ENCODE measurements at places on chromosomes 12 and 14.
A peak's percentile ranks its signal among the peaks of the same experiment; 100 is the strongest.

DNA sequence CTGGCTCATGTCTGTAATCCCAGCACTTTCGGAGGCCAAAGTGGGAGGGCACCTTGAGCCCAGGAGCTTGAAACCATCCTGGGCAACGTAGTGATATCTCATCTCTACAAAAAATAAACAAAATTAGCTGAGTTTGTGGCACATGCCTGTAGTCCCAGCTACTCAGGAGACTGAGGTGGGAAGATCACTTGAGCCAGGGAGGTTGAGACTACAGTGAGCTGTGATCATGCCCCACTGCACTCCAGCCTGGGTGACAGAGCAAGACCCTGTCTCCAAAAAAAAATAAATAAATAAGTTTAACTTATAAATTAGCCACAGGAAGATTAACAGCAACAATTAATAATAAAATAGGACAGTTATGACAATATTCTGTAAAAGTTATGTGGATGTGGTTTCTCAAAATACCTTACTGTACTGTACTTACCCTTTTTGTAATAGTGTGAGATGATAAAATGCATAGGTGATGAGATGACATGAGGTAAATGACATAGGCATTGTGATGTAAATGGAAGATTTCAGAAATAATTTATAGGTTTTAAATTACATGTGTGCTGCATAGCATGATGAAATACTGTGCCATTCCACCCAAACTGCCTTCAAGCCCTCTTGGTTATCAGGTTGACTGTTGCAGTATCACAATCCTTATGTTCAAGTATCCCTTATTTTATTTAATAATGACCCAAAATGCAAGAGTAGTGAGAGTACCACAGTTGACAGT, 22.0 kb downstream of the USP15 start:
- DNase-seq, result no peak

DNA sequence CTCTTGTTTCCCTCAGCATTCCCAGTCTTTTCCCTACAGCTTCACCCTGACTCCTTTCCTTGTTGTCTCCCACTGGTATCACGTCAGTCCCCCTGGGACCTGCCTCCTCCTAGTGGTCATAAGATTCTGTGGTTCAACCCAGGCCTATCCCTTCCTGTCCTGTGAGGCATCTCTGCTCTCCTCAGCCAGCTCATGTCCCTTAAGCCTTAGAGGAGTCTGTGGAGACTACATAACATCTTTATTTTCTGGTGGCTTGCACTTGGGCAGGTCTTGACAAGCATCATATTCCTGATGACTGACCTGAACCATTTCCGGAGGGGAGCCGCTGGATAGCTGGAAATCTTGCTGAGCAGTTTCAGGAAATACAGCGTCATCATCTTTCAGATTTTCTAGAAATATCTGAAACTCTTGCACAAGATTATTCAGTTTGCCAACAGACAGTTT, 688 bp downstream of the C12orf71 start:
- no peak for DNase-seq

DNA sequence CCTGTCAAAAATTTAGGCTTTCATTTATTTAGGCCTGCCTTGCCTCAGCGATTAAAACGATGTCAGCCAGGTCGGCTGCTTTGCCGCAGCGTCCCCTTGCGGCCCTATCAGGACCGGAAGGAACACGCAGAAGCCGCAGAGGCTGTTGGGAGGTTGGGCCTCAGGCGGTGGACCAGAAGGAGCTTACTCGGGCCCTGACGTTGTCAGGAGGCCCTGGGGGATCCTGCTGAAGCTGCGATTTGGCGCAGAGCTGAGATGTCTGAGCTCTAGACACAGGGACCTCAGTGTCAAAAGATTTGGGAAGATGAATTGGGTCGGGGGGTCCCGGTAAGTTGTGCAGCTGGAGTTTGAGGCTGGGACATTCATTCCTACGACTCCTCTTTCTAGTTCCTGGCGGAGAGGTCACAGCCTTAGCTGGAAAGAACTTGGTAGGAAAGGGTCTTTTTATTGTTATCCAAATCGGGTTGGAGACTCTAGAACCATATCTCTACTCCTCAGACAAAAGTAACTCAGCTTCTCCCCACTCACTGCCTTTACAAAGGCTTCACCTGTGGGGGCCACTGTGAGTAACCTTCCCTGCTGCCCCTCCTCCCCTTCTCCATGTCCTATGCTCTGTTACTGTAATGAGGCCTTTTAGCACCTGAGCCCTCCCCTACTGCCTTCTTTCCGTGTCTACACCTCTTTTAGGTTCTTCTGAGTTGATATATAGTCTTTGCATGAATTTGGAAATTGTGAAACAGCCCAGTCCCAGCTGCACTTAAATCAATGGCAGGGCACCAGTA, 6.6 kb upstream of the ABCD2 start:
- no peak for DNase-seq

GRCh38 chr12:10243818-10244520, 31.3 kb downstream of the GABARAPL1 start:
- DNase-seq, result peak; percentile 78

DNA sequence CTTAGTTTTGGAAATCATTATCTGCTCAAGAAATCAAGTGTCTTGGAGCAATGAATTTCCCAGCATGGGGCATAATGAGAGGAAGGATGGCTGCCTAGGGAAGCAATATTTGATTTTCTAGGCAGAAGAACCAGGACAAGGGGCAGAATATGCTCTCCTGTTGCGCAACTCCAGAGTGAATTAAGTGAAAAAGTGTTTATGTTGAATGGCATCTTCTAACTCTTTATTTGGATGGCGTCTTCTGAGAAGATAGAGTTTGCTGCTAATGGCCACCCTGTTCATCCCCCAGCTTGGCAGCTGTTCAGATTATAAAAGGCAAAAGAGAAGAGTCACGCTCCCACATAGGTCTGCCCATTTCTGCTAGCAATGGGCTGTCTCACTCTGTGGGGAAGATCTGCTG, 1278.1 kb downstream of the AACS start:
- no peak for DNase-seq

- DNase-seq, result no peak
Observed at GRCh38 chr12:104964856-104965205, 6.7 kb upstream of the SLC41A2 start.

DNA sequence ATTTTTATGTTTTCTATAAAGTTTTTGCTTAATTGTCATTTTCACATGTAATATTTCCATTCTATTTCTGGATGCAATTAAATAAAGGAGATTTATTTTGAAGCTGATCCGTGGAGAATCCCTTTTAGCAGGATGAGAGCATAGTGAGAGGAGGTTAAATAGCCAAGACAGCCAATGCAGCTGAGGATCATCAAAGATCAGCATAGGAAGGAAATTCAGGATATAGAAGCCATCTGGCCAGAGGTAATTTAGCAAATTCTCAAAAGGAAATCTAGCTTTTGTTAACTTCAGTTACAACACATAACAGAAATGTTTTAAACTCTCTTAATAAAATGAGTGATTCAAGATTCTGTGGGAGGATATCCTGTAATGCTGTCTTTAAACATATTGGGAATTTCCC, 122.8 kb upstream of the PDE3A start:
- DNase-seq, result no peak

- no peak for DNase-seq
Observed at GRCh38 chr12:55760663-55761062, 17.7 kb downstream of the GDF11 start.

DNA sequence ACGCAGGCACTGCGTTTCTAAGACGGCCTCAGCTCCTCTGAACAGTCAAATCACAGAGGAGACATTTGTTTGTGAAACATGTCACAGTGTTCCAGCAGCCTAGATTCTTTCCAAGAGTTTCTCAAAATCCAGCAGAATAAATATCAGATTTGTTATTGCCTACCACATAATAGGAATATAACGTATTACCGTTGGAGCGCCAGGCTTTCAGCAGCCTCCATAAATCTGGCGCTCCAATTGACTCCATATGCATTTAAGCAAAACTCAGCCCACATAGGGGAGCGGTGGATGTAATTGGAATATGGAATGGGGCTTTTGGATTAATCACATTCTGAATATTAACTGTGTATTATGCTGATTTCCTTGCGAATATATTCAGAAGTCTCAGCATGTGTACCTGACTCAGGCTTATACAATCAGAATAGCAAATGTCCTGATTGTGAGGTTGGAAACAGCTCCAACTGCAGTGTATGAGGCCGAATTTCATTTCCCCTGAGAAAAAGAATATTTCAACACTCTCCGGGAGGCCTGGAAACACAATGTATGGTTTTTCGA, 174.0 kb downstream of the ASCL4 start:
- DNase-seq, result no peak

DNA sequence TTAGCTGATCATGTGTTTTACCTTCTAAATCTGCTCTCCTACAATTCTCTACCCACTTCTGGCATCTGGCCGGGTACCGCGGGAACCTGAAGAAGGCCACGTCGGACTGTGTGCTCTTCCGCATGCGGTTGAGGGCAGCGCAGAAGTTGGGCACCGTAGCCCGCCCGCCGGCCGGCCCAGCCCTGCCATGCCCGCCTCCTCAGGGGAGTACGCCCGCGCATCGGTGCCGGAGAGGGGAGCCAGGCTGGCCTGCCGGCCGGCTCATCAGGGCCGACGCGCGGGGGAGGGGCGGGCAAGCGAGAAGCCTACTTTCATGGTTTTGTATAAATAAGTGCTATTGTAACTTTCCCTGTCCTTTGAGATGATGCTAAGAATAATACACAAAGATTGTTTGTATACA, 19.9 kb upstream of the ADAMTS20 start:
- no peak for DNase-seq

DNA sequence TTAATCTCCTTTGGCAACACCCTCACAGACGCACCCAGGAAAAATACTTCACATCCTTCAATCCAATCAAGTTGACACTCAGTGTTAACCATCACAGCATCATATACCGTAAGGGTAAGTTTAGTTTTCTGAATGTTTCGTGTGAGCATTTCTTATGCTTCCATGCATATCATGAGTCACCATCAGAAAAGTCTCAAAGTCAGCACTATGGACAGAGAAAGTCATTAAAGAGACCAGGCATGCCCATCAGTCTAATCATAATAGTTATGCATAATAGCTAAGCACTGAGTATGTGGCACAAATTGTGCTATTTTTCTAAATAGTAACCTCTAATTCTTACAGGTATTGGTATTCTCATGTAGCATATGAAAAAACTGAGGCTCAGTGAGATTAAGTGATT, 158.8 kb upstream of the PRMT8 start:
- DNase-seq, result no peak

DNA sequence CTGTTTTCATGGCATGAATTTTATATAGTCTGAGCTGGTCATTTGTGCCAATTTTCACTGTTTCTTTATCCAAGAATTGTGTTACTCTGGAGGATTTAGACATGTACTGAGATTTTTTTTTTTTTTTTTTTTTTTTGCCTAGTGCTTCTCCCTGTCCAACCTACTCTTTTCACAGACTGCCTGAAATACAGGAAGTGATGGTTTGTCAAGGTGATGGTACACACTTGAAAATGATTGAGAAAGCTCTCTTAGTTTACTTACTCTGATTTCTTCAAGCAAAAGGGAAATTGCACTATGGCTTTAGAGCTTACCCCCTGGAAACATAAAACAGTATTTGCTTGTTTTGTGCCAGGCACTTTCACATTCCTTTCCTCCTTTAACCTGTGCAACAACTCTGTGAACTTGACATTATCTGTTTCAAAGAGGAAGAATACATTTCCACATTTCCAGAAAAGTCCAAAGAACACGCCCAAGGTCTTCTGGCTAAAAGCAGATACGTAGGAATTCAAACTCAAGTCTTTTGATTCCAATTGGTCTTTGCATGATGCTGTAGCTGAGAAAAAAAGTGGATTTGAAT, 181.1 kb downstream of the SLC15A5 start:
- DNase-seq, result no peak

DNA sequence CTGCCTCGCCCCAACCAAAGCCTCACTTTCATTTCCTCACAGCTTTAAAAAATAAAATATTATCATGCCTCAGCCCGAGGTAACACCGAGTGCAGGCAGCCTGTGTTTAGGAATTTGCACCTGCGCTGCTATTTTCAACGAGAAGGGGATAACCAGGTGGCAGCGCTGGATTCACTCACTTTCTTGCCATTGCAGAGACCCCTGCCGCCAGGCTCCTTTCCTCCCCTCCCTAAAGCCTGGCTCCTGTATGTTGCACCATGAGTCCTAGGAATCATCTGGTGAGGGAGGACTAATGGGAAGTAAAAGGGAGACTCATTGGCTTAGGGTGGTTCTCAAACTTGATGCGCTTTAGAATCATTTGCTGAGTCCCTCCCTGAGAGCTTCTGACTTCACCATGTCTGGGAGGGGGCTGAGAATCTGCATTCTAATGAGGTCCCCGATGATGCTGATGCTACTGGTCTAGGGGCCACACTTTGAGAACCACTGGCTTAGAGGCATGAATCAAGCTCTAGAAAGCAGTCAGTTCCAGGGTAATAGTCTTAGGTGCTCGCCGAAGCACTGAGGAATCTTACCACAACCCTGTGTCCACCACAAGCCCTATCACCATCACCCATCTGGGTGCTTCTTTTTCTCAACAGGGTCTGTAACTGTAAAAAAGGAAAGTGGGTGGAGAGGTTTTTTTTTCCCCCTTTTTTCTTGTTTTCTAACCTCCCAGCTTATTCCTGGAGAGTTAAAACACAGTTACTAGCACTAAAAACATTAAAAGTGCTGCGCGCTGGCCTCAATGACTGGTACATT, 83.8 kb downstream of the SLC38A1 start:
- no peak for DNase-seq

DNA sequence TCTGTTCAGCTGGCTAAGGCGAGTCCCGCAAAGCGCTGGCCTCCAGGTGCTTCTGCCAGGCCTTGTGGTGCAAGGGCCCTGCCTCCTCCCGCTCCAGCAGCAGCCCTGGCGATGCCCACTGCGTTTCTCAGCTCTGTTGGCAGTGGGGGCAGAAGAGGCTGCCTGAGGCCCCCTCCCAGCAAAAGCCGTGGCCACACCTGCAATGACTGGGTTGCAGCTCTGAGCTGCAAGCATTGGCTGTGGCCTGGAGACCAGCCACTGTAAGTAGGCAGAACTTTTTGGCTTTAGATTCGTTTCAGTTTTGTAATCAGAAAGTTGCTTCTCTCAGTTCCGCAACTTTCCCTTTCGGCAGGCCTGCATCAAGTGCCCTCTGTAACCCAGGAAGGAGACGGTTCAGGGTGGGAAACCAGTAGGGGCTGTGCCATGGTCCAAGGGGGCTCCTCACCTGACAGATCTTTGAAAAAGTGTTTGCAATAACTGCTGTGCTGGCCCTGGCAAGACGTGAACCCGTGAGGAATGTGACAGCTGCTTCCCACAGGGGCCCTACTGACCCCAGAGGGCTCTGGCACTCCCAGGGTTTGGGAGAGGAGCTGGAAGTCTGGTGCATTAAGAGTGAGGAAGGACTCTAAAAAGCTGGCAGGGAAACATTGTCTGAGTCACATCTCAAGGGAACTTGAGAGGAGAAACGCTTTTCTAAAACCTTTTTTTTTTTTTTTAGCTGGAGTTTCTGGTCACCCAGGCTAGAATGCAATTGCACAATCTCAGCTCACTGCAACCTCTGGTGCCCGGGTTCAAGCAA, 54.5 kb upstream of the MAX start:
- DNase-seq, result no peak

GRCh38 chr12:93272997-93273396, 104.7 kb upstream of the NUDT4 start:
- DNase-seq, result no peak

Measured in Jurkat, Clone E6-1 (cell line).